ENCODE measurements at places on chromosomes 11 and 22.

GRCh38 chr11:95505927-95506426 lies 275.0 kb upstream of the SESN3 start:
- DNase-seq = no peak

GRCh38 chr11:44955015-44955738 lies 4.5 kb upstream of the TP53I11 start:
- DNase-seq = peak; percentile 98

DNA sequence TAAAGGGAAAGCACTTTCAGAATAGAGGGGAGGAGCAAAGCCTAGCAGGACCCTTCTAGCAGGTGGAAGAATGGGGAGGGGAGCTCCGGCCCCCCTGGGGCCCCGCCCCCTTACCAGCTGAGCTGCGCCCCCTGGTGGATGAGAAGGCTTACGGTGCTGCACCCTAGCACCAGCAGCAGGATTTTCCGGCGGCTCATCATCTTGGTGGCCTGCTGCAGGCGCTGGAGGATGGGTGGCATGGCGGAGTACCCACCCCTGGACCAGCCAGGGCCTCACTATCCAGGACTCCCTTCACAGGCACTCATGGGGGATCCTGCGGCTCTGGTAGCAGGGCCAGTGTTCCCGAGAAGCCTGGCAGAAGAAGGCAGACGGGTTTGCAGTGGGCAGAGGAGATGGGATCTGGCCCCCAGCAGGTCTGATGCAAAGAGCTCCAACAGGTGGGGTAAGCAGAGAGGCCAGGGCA lies 3.8 kb downstream of the GAL3ST3 start:
- DNase-seq = peak; percentile 13

GRCh38 chr11:6824136-6824823 lies 21.2 kb upstream of the OR10A5 start:
- DNase-seq = no peak

- DNase-seq = peak; percentile 12
Observed at GRCh38 chr22:20741634-20742581, 32.0 kb upstream of the SERPIND1 start.

DNA sequence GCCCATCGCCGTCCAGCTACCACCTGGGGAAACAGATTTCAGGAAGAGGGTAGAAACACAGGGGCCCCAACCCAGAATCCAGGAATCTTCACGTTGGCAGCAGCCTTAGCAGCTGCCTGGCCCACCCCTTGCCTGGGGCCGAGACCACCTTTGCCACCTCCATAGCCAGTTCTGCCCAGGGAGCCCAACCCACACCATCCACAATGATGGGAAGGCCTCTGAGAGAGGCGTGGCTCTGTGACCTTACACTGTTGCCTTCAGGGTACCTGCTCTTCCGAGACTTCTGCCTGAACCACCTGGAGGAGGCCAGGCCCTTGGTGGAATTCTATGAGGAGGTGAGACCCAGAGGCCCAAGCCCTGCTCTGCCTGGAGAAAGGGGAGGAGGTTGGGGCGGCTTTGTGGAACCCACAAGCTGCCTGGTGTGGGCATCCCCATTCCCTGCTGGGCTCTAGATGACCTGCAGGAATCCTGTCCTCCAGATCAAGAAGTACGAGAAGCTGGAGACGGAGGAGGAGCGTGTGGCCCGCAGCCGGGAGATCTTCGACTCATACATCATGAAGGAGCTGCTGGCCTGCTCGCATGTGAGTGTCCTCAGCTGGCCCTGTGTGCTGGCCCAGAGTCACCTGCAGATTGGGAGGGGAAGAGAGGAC lies 10.0 kb upstream of the ANKRD13D start:
- no peak for DNase-seq

DNA sequence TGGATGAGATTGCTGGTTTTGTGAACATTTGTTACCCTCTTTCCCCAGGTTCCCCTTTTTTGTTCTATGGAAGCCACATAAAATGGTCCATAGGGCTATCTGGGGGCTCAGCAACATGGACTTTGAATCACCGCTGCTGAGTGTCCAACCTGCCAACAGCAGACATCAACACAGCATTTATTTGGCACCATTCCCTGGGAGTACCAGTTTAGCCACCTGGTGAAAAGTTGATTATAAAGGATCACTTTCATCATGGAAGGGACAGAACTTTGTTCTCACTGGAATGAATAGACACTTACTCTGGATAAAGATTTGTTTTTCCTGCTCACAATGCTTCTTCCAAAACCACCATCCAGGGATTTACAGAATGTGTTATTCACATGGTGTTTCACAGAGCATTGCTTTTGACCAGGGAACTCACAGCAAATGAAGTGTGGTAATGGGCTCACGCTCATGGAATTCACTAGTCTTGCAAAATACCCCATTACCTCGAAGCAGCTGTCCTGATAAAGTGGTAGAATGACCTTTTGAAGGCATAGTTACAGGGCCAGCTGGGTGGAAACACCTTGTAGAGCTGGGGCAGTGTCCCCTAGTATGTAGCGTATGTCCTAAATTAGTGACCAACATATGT lies 43.9 kb downstream of the ADM start:
- DNase-seq = no peak

GRCh38 chr11:123206791-123207434 lies 11.9 kb upstream of the CLMP start:
- DNase-seq = no peak

DNA sequence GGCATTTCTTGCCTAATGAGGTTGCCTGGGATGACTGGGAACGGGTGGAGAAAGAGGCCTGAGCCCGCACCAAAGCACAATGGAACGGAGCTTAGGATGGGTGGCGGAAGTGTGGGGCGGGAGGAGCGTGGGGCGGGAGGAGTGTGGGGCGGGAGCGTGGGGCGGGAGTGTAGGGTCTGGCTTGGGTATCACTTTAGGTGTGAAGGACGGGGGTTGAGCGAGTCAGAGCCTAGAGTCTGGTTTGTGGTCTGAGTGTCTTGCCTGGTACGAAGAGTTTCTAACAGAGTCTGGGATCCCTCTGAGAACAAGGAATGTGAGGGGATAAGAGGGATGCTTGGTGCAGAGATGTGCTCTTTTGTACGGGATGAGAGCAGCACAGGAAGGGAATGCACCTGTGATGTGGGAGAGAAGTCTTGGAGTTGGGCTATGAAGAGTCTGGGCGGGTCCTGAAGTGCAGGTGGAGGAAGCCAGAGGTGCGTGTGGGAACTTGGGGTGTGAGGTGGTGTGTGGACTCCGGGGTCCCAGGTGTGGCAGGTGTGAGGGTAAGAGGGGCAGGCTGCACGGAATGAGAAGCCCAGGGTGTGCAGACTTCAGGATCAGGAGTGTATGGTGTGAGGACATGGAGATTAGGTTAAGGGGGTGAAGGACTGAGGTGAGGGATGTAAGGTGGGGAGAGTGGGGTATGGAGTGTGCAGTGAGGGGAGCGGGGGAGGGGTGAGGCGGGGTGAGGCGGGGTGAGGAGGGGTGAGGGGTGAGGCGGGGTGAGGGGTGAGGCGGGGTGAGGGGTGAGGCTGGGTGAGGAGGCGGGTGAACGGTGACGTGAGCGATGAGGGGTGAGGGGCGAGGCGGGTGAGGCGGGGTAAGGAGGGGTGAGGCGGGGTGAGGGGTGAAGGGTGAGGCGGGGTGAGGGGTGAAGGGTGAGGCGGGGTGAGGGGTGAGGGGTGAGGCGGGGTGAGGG lies 1.0 kb downstream of the SYCE3 start:
- no peak for DNase-seq

DNA sequence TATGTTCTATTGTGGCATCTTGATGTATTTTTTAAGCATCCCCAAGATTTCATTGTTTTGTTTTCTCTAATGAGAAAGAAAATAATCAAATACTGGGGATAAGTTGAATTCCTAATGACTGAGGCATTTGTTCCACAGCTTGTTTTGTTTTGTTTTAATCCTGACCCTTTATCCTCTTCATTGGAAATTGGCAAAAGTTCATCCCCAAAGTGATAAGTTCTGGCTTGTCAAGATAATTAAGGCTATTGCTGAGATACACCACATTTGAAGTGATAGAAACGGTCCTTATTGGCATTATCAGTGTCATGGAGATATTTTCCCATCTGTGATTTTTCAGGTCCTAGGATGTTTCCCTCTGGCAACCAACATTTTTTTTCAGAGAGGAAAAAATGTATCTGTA lies 65.0 kb downstream of the SLC36A4 start:
- DNase-seq = no peak

- no peak for DNase-seq
Observed at GRCh38 chr11:94781837-94782236, 13.7 kb downstream of the AMOTL1 start.

GRCh38 chr22:30326706-30327362 lies at the start of gene TBC1D10A:
Gene TBC1D10A (minus strand): TSS chr22:30326941. CDS start chr22:30326881, 60 bp downstream.
- peak; percentile 49 for DNase-seq

DNA sequence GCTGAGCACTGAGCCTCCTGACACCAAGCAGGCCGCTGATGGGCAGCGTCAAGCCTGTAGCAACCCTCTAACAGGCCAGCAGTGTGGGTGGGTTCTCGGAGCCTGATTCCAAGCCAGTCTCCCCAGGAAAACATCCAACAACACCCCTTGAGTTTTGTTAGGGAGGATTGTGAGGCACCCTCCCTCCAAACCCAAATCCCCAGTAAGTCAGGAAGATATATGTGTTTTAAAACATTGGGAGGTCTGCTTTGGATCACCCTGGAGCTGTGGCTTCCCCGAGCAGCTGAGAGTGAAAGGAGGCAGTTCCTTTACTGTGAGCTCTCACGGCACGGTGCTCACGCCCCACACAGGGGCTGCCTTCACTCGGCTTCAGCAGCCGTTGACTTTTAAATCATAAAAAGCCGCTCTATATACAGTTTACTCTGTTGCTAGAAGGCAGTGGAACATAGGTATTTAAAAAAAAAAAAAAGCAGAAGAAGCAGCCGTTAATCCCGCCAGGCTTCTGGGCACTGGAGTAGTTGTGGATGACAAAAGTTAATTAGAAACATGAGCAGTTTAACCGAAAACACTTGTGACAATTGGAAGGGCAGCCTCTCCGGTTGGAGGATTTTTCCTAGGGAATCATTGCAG lies 218.6 kb downstream of the NAV2 start:
- no peak for DNase-seq

- DNase-seq = no peak
Observed at GRCh38 chr11:118916842-118917388, 8.8 kb downstream of the BCL9L start.

- no peak for DNase-seq
Observed at GRCh38 chr11:107405260-107405659, 52.4 kb downstream of the CWF19L2 start.

- DNase-seq = no peak
Observed at GRCh38 chr11:20008190-20008870, 151.9 kb downstream of the DBX1 start.

- no peak for DNase-seq
Observed at GRCh38 chr11:36471577-36471976, 38.5 kb downstream of the TRAF6 start.

DNA sequence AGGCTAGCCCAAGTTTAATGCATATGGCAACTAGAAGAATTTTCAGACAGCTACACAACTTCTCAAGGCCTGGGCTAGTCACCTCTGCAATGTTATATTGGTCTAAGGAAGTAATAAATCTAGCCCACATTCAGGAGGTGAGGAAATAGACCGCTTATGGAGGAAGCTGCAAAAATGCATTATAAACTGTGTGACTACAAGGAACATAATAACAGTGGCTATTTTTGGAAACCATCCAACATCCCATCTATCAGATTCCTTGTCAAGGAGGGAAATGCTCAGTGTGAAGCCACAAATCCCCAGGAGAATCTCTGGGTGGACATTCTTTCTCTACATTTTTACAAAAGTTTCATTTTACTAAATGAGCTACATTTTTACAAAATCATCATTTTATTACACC lies 76.1 kb downstream of the BBOX1 start:
- DNase-seq = no peak

- no peak for DNase-seq
Observed at GRCh38 chr22:31393893-31394292, 5.5 kb upstream of the DRG1 start.

DNA sequence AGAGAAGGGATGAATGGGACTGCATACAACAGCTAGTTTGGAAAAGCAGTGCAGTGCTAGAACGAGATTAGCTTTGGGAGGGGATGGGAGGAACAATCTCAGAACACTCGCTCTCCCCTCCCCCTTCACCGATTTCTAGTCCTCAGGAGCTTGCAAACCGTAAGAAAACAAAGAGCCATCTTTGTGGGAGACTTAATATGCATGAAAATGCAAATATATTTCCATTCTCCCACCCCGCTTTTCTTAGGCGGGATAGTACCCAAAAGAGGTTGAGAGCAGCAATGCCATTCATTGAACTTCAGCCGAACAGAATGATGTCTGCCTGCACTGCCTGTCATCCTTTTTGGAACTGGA lies 1.1 kb downstream of the SPINDOC start:
- no peak for DNase-seq

DNA sequence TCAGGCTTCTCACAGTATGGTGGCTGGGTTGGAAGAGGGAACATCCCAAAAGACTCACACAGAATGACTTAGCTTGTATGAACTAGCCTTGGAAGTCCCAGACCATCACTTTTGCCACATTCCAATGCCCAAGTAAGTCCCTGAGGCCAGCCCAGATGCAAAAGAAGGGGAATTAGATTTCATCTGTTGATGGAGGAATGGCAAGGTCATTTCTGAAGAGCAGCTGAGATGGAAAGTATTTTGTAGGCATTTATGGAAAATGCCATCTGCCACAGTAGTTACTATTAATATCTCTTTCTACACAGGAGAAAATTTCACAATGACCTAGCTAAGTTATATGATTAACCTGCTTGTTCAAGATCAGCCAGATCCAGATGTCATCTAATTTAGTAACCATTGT lies 58.8 kb downstream of the ENDOD1 start:
- no peak for DNase-seq

GRCh38 chr11:43508511-43508918 lies 149.8 kb downstream of the TTC17 start:
- no peak for DNase-seq

DNA sequence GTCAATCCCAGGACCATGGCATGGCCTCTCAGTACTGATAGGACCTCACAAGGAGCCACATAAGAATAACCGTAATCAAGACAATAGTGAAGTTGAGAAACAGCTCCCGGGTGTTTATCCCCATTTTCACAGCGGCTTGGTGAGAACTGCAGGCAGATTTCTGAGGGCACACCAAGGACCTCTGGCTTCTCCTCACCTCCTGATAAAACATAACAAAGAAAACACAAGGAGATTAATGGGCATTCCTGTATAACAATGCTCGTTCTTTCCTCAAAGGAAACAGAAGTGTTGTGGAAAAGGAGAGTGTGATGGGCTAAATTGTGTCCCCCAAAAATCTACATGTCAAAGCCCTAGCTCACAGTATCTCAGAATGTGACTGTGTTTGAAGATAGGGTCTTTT lies 4.0 kb downstream of the SLN start:
- DNase-seq = no peak
